NCI-H774 (cell line): ENCODE measurements at places on chromosomes 2 and 18.

DNA sequence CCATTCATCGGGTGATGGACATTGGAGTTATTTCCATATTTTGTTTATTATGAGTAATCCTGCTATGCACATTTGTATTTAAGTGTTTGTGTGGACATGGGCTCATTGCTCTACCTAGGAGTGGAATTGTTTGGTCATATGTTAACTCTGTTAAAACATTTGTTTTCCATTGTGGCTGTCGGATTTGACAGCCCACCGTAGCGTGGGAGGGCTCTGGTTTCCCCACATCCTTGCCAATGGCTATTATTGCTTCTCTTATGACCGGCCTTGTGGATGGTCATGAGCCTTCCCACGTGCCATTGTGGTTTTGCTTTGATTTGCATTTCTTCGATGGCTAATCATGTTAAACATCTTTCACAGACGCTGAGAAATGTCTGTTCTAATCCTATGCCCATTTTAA, 92.0 kb downstream of the ZNF236 start:
- no peak for DNase-seq

- DNase-seq: no peak
Observed at GRCh38 chr18:67239826-67240225, 276.7 kb downstream of the DSEL start.

DNA sequence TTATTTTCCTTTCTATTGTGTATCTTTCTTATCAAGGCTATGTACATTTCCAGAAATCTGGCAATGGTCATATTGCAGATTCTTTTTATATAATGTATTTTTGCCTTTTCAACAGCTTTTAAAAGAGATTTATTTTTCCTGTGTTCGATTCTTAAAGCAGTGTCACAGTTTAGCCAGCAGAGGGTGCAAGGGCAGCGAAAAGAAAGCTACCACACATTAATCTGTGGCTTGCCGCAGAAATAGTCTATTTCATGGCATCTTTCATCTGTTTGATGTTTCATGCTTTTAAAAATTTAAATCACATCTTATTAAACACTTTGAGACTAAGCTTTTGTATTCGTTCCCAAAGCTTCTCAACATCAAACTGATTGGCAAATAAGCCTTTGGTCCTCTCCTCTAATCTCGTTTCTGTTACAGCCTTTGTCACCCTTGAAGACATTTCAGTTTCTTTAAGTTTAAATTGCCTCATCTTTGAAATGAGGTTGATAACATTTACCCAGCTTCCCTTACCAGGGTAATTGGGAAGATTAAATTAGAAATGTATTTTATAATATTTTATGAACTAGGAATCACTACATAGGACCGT, 73.3 kb downstream of the PIK3C3 start:
- no peak for DNase-seq

GRCh38 chr18:41113885-41114482, 841.0 kb upstream of the PIK3C3 start:
- no peak for DNase-seq

GRCh38 chr2:201046881-201047280, 24.6 kb downstream of the HYCC2 start:
- no peak for DNase-seq

DNA sequence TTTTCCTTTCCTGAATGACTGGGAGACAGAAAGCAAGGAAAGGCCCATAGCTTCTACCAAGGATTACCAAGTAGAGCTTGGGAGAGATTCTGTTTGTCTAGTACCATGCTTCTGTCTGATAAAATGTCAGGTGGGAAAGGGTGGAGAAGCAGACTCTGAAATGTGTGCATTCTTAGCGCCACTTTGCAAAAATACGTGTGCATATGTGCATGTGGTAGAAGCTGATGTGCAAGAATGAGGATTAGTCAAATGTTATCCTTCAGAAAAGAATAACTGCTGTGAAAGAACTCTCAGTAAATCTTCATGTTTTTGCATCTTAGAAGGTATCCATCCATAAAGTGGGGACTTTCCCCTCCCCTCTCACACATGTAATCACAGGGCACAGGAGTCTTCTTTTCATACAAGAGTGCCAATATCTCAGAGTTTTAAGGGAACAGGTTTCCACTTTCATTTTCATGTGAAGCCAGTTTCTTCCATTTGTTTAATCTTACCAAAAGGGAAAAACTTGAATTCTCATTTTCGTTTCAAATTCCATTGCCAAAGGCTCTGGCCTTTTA, 15.4 kb upstream of the DGKD start:
- no peak for DNase-seq

DNA sequence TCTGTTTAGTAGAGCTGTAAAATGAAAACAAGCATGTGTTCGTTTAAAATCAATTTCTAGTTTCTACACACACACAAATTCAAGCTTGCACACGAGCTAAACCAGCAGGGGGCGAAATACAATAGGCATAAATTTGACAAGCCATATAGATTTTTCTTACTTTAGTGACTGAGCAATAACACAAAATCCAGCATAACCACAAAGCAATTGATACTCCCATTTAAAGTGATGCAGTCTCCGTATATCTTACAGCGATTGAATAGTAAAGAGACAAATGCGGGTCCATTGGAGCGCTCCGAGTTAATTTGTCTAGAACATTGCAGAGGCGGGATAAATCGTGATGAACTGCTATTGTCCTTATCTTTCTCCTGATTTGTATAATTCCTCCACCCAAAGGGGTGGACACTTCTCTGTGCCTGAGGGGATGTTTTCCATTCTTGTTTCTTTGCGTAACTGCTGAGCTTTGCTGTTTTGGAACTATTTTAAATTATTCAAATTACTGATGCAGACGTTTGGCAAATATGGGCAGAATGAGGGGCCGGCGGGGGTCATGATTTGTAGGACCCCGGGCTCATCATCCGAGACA, 1.2 kb upstream of the AFTPH start:
- DNase-seq: peak; percentile 50

DNA sequence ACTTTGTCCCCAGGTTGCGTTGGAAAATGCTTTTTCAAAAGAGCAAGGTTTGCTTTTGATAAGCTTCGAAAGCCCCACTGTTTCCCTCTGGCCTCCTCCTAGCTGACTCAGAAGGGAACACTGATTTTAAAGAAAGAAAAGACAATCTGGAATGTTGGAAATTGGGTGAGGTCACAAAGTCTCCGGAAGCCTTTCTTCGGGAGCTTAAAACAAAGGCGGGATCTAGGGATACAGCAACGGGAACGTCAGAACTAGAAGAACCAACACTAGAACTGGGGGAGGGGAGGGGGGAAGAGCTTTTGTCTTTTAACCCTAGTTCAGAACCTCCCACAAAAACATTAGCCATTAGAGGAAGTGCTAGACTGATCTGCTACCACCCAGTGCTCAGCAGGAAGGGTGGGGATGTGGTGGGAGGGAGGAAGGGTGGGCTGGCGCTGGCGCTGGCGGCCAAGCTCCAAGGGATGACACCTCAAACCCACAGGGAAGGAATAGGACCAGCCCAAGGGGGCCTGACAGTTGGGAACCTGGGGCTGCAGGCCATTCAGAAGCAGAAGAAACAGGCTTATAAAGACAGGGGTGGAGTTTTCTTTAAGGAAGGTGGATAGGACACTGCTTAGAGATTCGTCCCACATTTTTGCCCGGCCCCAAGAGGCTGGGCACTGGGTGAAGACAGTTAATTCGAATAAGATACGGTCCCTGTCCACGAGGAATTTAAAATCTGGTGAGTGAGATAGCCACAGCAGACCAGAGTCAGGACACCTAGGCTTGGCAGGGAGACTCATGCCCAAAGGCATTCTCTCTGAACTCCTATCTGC, 1.7 kb downstream of the TMSB10 start:
- DNase-seq: no peak
